ENCODE measurements at places on chromosomes 2 and 18.

DNA sequence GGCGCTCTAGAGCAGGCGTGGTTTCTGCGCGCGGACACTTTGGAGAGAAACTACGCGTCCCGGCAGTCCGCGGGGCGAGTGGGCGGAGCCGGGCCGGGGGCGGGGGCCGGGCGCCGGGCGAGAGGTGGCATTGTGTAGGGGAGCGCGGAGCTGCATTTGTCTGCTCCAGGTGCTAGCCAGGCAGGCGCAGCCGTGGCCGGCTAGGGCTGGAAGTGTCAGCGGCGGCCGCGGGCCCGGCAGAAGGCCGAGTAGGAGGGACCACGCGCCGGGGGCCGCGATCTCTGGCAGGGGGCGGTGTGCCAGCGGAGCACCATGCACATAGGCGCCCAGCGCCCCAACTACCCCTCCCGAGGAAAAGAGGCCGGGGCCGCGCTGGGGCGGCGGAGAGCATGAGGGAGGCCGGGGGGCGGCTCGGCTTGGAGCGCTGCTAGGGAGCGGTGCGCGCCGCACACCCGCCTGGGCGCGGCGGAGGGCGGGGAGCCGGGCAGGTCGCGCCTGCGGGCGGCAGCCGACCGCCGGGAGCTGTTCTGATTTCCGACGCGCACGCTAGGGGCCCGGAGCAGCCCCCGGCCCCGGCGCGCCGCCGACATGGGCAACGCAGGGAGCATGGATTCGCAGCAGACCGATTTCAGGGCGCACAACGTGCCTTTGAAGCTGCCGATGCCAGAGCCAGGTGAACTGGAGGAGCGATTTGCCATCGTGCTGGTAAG, at the start of gene FMNL2:
Gene FMNL2, plus strand, starts transcription at position 159 of the 710 bp plus-strand sequence.
- peak; percentile 78 for DNase-seq

GRCh38 chr18:75923169-75923568, 495.7 kb upstream of the SMIM21 start:
- DNase-seq, result no peak

DNA sequence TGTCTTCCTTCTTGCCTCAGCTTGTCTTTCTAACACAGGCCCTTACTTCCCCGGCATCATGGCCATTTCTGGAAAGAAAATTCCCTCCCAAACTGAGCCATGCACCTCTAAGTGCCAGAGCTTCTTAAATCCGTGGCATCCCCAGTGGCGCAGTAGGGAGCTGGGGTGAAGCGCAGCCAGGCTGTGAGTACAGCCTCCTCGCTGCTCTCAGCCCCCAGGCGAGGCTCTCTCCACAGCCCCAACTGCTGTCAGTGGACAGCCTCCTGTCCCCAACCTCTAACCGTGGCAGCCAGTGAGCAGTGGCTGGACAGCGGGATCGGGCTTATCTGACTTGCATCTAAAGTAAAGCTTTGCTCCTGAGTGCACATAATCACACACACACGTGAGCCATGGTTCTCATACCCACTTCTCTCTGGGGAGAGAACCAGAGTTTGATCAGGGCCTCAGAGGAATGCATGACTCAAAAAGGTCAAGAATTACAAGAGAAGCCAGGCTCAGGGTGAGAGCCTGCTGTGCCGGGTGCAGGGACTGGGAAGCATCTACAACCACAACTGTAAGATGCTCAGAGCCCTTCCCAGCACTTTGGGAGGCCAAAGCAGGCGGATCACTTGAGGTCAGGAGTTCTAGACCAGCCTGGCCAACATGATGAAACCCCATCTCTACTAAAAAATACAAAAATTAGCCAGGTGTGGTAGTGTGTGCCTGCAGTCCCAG, 50.7 kb downstream of the SFXN5 start:
- DNase-seq, result no peak

GRCh38 chr2:143607231-143608062, 478.2 kb downstream of the ARHGAP15 start:
- DNase-seq, result no peak

GRCh38 chr2:210623506-210623905, 67.1 kb downstream of the CPS1 start:
- DNase-seq, result no peak

DNA sequence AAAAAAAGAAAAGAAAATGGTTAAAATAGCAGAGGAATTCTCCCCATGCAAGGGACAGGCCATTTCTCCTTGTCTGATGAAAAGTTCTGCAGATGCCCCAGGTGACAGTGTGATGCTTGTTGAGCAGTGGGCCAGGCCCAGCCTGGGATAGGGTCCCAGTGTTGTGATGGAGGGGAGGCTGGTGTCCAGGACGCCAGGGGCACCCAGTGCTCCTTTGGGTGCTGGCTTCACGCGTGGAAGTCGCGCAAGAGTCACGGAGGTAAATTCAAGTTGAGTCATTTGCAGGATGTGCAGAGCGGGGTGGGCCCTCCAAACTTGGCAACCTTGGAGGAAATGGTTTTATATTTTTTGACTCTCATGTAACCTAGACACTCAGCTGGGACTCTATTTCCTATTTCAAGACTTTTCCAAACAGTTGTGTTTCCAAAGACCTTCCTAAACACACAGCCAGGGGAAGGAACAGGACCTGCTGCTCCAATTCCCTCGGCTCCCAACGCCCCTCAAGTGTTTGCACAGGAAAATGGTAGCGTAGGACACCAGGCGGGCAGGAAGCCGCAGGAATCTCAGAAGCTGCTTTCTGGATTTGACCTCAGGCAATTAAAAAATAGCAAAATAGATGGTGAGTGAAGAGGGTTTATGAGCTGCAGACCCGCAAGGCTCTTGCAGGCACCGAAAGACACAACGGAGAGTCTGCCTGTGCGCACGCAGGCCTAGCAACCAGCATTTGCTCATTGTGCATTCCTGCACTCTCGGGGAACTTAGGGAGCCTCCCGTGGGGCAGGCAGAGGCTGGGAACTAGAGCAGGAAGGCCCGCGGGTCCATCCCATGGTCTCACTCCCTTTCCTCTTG, 107.1 kb upstream of the ODC1 start:
- DNase-seq, result no peak

DNA sequence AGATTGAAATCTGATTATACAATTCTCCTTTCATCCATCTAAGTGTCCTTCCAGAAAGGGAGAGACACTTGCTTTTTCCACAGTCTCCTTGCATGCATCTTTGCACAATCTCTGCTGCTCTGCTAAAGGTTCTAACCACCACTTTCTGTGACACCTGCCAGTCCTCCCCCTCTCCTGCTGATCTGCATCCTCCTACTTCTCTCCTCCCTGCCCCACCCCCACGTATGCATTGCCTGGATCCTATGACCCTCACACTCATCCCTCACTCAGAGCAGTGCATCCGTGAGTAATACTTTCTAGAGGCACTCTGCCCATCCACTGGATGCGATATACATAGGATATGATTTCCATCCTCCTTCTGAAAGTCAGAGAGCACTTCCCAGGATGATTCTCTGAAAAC, 27.7 kb upstream of the TRAPPC8 start:
- DNase-seq, result no peak

- DNase-seq, result no peak
These were observed 6.3 kb upstream of the ID2 start for GRCh38 chr2:8675543-8675942.

- no peak for DNase-seq
These were observed 243.5 kb upstream of the MYT1L start for GRCh38 chr2:2574401-2575180.

DNA sequence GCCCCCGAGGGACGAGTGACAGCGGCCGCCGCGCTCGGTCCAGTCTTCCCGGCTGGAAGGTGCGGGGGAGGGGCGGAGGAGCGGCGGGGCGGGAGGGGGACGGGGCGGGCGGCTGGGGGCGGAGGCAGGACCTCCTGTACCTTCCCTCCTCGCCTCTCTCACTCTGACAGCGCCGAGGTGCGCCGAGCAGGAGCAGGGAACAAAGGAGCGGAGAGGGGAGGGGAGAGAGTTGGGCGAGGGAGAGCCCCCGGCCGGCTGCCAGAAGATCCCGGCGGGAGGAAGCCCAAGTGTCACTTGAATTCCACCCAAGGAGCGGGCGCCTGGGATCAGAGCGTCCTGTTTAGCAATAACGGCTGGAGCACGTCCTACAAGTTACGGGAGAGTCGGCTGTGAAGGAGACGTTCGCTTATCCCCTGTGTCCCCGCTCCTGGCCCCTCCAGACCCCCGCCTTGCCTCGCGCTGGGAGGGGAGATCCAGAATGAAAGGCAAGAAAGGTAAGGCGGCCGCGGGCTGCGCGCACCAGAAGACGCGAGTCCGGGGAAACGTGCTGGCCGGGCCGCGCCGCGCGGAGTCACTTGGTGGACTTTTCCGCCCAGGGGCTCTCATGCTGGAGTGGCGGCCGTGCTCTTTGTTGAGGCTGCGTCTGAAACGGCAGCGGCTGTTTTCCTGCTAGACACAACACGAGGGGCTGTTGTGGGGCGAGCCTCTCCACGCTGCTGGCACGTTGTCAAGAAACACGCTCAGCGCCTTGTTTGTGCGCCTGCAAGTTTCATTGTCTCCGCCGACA, at the start of gene TGIF1:
Gene TGIF1, plus strand, starts transcription at position 161 of the 787 bp plus-strand sequence. Its CDS starts 318 bp downstream, at position 479.
- DNase-seq, result peak; percentile 84

DNA sequence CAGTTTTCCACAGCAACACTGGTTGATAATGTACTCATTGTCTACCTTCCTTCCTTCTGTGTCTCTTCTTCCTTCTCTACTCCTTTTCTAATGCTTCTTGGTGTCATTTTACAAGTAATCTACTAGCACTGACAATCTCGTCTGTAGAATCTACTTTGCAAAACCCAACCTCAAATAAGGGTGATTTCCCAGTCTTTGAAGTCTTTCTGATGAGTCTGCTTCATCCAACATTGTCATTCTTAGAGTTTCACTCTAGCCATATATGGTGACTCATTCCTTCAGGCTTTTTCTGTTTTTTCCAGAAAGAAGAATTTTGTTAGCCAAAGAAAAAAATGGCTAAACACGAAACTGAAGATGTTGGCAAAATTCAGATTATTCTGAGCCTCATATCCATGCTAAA, 288.7 kb downstream of the MBD2 start:
- DNase-seq, result no peak

DNA sequence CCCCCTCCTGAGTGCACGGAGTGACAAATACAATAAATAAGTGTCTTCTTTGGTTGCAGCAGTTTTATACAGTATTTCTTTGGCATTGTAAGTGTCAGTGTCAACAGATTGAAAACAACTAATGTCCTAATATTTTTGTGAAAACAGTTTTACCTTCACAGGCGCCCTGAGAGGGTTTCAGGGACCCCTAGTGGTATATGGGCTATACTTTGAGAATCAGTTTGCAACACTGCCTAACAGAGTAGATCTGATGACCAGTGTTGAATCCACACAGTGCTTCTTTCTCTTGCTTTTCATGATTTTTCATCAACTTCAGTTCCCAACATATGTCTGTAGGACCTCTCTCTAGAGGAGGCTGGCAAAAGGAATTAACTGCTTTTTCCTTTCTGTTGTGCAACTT, 162.2 kb downstream of the PRPF40A start:
- DNase-seq, result no peak

DNA sequence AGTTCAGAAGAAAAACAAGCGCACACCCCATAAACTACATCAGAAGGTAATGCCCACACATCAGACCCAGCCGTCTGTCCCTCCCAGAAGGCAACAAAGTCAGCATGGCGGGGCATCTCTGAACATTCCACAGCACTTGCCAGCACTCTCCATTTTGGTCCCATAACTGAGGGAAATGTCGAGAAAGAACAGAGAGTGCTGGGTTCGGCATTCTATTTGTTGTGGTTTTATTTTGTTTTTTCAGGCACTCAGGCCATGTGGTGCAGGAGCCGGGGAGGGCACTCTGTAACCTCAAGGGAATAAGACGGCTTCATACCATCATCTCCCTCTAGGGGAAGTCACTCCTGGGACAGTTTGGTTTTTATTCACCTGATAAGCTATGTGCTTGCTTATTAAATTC, 156.0 kb downstream of the SEPTIN10 start:
- peak; percentile 8 for DNase-seq

- no peak for DNase-seq
These were observed at the start of gene NEUROD1 for GRCh38 chr2:181680055-181680936. Gene NEUROD1, minus strand, starts transcription at chr2:181680517. Its CDS starts 1,657 bp downstream, at chr2:181678860.

DNA sequence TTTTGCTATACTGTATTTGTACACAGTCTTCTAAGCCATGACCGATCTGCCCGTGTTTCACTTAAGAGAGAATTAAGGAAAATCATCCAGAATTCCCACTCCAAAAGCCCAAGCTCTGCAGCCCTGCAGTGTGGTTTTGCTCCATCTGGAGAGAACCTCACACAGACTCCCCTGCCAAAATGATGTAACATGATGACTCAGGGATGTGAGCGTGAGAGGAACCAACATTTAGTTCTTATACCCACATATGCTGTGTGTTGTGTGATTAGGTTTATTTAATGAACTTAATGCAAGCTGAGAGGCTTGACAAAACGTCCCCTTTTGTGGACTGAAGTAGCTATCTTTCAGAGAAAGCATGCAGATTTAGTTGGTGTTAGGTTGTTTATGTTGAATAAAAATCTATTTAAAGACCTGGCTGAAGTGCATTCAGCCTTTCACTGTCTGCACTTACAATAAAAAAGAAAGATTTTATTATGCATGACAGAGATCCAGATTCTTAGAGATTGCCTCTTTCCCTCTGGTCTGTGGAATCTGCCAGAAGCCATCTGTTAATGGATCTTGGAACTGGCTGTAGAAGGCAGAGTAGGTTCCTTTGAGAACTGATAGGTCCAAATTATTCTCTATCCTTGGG, 6.3 kb downstream of the RAB12 start:
- no peak for DNase-seq

- peak; percentile 36 for DNase-seq
These were observed 96.4 kb downstream of the USP40 start for GRCh38 chr2:233470011-233470687.

DNA sequence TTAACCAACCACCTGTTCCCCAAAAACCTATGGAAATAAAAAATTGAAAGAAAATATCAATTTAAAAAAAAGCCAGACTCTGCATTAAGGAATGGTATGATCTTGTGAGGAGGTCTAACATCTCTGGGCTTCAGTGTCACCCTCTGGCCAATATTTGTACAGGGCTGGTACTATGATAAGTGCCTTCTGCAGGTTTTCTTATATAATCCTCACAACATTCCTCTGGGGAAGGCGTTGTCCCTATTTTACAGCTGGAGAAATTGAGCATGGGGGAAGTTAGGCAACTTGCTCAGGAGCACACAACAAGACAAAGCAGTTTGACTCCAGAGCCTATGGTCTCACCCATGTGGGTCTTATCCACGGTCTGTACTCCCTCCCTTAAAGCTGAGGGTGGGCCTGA, 86.0 kb downstream of the ZBTB7C start:
- no peak for DNase-seq

DNA sequence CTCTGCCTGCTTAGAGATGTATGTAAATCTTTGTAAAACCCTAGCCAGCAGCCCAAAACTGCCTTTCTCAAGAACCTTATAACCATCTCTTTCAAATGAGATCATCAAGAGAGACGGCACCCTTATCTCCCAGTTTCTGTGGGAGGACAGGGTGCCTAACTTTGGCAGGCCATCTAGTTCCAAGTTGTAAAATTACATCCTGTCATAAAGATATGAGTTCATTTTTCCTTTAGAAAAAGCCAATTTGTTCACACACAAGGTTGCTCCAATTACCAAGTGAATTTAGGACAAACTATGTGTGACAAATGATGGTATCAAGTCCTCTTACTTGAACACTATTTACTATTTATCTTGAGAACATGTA, 65.3 kb downstream of the MEMO1 start:
- no peak for DNase-seq

DNA sequence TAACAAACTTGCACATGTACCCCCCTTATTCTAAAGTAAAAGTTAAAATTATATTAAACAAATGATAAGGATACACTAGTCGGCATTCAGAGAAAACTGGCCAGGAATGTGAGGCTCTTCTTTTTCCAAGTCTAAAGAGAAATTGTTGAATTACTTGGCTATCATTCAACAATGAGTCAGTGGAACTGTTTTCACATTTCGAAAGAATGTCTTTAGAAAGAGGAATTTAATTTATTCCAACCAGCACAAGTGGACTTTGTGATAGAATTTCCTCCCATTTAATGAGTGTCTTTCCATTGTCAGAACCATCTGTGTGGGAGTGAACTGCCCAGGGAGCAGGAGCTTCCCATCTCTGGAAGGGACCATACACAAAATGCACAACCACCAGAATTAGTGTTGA, 792.2 kb downstream of the EPHA4 start:
- DNase-seq, result no peak

Data from RWPE2 (cell line).